ENCODE measurements at places on chromosomes 16 and 17.

GRCh38 chr17:57289613-57290012 lies 33.3 kb downstream of the MSI2 start:
- DNase-seq: no peak

GRCh38 chr16:15770512-15770911 lies 86.3 kb downstream of the MYH11 start:
- no peak for DNase-seq

DNA sequence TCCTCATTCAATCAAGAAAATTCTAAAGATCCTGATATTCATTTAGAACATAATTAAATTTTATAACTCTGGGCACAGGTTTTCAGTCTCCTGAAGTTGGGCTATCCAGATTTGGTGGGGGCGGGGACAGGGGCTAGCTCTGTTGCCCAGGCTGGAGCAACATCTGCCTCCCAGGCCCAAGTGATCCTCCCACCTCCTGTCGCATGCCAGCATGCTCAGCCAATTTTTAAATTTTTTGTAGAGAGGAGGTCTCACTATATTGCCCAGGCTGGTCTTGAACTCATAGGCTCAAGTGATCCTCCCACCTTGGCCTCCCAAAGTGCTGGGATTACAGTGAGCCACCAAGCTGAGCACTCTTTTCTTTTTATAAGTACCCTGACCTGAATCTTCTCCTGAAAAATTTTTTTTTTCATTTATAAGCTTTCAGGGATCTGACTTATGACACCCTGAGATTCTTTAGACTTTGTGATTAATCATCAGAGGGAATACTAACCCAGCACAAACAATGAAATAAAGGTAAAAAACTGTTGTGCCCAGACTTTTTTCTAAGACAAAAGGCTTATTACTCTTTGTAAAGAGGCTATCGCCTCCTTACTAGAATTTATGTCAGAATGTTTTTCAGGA lies 62.6 kb downstream of the TUBD1 start:
- DNase-seq: no peak

DNA sequence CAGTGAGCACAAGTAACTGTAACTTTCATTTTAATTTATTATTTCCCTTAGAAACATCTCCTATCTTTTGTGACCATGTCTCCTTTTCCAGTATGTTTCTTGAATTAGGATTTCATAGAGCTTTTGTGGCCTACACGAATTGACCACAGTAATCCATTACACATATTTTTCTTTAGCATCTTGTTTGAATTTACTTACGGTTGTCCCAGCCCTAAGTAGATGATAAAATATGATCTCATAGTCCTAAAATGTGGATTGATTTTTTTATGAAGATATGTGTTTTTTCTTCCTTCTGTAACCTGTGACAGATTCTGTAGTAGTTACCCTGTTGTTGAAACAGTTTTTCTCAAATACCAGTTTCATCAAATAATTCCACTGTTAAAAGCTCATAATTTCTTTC lies 61.5 kb downstream of the NF1 start:
- DNase-seq: no peak

GRCh38 chr16:26791169-26791568 lies 275.6 kb upstream of the C16orf82 start:
- DNase-seq: no peak

Data from stimulated activated CD8-positive, alpha-beta memory T cell treated with anti-CD3 and anti-CD28 coated beads, Interleukin-12 subunit alpha, Interleukin-12 subunit beta, amount 100 ng/mL, for 1 hour (primary cell).